ENCODE measurements at places on chromosomes 13 and 19. TPM values are rescaled to one million over a fixed set of nuclear protein-coding genes. Genes with fewer than 3 reads are reported as not detected.

The LHFPL6 gene
- total RNA-seq, result 17.0 TPM

The RFPL4A gene
- not detected for total RNA-seq

The IGFL1 gene
- not detected for total RNA-seq

The SIGLEC10 gene
- not detected for total RNA-seq

The CHST8 gene
- 10.8 TPM for total RNA-seq

The ZBTB32 gene
- 0.42 TPM for total RNA-seq

The HIPK4 gene
- 0.29 TPM for total RNA-seq

The WDR88 gene
- not detected for total RNA-seq

The IRGC gene
- total RNA-seq, result not detected

The ZNF571 gene
- 6.4 TPM for total RNA-seq

The ZNF575 gene
- total RNA-seq, result not detected

The KLK15 gene
- total RNA-seq, result not detected

The NEK5 gene
- total RNA-seq, result 0.27 TPM

The EXOC3L2 gene
- 1.6 TPM for total RNA-seq

The PRTN3 gene
- total RNA-seq, result 0.39 TPM

The PRR22 gene
- 2.1 TPM for total RNA-seq

The ZNF615 gene
- 9.6 TPM for total RNA-seq

The PSG3 gene
- not detected for total RNA-seq

The OR7A5 gene
- not detected for total RNA-seq

The MISP gene
- 0.54 TPM for total RNA-seq

The ZNF699 gene
- total RNA-seq, result 3.7 TPM

The RUVBL2 gene
- total RNA-seq, result 160 TPM

The ACP7 gene
- 0.50 TPM for total RNA-seq

The ABCA7 gene
- total RNA-seq, result 25.6 TPM

Measured in H1 (cell line).